CMK (cell line): ENCODE measurements at places on chromosomes 1 and 21.

DNA sequence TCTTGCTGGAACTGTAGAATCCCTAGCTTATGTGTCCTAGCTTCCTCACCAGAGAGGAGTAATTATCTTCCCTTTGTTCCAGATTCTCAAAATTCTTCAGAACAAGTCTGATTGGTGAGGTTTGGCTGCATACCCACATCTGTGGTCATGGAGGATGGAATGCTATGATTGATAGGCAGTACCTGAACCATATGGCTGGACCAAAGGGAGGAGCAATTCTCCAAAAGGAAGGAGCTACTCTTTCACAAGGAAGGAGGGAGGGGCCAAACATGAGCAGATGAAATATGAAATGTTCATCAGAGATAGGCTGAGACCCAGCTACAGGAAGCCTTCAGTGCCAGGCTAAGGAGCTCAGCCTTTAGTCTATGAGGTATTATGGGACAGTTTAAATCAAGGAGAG, 5.0 kb upstream of the RNF19B start:
- no peak for DNase-seq

GRCh38 chr1:201982082-201982622, 296 bp upstream of the RNPEP start:
- no peak for DNase-seq

- DNase-seq: no peak
These were observed 738 bp upstream of the KCNA2 start for GRCh38 chr1:110606657-110607535.

DNA sequence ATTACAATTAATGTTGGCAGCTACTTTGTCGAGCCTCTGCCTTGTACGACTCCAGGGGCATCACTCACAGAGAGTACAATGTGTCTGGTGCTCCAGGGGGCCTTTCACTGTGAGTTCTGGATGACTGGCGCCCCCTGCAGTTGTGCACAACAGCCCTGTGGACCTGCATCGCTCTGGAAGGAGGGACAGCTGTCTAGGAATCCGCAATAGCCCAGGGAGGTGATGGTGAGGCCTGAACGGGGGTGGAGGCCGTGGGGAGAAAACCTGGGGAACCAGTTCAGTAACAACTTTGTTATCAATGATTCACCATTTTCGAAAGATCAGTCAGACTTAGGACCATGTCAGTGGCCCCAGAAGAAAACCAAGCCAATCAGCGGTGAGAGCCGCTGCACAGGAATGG, 189.1 kb downstream of the KAZN start:
- DNase-seq: no peak

- no peak for DNase-seq
These were observed 46.2 kb downstream of the UCHL5 start for GRCh38 chr1:193013005-193013404.

- no peak for DNase-seq
These were observed 18.0 kb upstream of the TRAPPC10 start for GRCh38 chr21:43994085-43994484.

- DNase-seq: no peak
These were observed 47.2 kb downstream of the ATP6V1G3 start for GRCh38 chr1:198493329-198493728.

GRCh38 chr1:111223126-111223685, 4.3 kb upstream of the CHI3L2 start:
- no peak for DNase-seq

- no peak for DNase-seq
These were observed 13.1 kb upstream of the PRRC2C start for GRCh38 chr1:171472183-171472647.
